Stimulated activated CD8-positive, alpha-beta memory T cell treated with anti-CD3 and anti-CD28 coated beads, Interleukin-7, amount 100 ng/mL, for 1 hour (primary cell): ENCODE measurements at places on chromosomes 7 and 10.

GRCh38 chr10:71614946-71615345 lies 104.6 kb downstream of the C10orf105 start:
- DNase-seq, result no peak

- DNase-seq, result no peak
Observed at GRCh38 chr7:114944745-114945625, 23.1 kb downstream of the MDFIC start.

- DNase-seq, result no peak
Observed at GRCh38 chr7:94178230-94178629, 174.1 kb upstream of the BET1 start.

GRCh38 chr7:143289421-143289820 lies 1.3 kb downstream of the CASP2 start:
- no peak for DNase-seq

DNA sequence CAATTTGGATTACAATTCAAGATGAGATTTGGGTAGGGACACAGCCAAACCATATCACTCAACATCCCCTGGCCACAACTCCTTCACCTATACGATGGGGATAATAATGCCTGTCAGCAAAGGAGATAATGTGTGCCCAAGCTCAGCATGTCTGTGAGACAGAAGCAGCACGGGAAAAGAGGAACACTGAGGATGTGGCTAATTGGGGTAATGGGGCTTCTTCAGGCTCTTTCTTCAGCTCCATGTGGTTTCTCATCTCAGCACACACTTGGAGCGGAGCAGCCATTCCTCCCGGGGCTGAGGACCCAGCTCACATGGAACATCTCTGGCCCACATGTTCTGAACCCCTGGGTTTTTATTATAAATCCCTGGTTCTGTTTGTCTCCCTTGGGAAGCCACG lies 136.0 kb upstream of the NAMPT start:
- no peak for DNase-seq

DNA sequence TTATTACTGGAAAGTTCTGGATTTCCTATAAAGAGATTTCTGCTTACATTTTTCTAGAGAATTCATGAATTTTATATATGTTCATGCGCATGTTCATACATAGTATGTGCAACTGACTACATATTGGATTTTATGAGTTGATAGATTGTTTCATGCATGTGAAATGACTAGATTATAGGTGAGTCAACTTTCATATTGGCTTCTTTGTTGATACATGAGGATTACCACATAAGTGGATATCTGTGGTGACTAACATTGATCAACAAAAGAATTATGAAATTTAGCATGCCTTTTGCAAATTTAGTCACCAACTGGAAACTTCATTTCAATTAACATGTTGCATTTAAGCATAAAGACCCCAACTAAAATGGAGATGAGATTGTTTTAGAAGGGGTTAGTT lies 99.0 kb downstream of the GNAT3 start:
- no peak for DNase-seq

DNA sequence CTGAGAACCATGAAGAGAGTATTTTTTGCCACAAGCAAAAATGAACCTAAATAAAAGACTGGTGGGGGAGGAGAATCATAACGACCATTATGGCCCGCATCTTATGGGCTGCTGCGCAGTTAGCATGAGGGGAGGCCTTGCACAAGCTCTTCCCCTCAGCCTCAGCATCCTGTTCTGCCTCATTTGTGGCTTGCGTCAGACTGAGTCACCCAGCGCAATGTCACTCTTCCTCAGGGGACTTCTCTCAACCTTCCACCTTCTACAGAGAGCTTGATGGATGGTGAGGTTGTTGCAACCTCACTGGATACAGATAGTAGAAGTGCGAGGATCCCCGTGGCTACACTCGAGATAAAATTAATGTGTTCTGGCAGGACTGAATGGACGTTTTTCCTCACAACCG lies 16.8 kb upstream of the GPR15LG start:
- DNase-seq, result peak; percentile 19

DNA sequence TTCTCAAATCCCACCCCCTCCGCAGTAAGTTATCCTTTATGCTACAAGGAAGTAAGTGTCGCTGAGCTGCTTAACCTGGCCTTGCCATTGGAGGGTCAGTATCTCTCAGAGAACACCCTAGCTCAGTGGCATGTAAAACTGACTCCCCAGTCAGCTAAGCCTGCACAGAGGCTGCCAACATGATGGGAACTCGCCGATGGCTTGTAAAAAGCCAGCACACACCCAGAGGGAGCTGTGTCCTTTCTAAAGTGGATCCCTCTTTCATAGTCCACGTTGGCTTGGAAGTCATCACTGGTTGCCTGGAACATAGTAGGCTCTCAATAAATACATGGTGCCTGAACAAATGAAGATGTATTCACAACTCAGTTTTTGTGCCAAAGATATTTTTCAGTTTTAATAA lies 249.1 kb upstream of the YAE1 start:
- DNase-seq, result no peak

GRCh38 chr7:64951250-64951848 lies 39.5 kb downstream of the ZNF117 start:
- DNase-seq, result no peak

- DNase-seq, result peak; percentile 30
Observed at GRCh38 chr10:43120929-43121314, 17.3 kb upstream of the CSGALNACT2 start.

GRCh38 chr10:3213758-3214515 lies 41.4 kb upstream of the PITRM1 start:
- DNase-seq, result no peak

- no peak for DNase-seq
Observed at GRCh38 chr10:73225518-73225917, 21.5 kb downstream of the DNAJC9 start.

- DNase-seq, result no peak
Observed at GRCh38 chr7:76507723-76508406, 2.5 kb upstream of the UPK3B start.

GRCh38 chr7:26052706-26053105 lies 99.3 kb upstream of the NFE2L3 start:
- DNase-seq, result no peak

- no peak for DNase-seq
Observed at GRCh38 chr10:73590881-73591799, at the start of gene USP54. USP54 (minus strand) TSS chr10:73591342; CDS start chr10:73575658, 15,684 bp downstream.

DNA sequence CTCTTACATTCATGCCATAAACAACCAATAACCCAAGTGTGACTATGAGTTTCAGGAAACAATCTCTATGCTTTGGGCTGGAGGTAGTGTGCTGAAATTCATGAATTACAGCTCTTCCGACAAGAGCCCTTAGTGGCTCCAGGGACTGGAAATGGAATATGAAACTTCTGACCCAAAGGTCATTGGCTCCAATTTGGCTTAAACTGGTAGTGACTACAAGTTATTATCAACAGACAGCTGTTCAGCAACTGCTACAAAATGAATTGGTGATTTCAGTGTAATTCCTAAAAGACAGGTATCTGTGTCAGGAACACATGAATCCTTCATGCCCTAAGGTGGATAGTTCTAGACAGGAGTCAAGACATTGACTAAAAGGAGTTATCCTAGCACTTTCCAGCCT lies 745.4 kb downstream of the PHTF2 start:
- DNase-seq, result no peak

DNA sequence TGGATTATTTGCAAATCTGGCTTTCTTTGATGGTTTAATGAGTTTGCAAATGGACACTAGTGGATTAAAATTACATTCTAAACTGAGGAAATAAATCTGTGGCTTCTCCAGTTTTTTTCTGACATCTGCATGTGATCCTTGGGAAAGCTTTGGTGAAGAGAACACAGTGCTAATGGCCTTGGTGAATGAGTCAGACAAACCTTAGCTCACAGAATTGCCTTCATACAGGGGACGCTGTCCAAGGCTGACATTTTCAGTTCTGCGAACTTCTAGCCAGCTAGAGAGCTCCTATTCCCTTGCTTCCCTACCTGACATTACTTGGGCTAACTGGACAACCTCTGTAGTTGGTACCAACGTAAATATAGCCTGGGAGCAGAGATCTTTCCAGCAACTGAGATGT lies 21.2 kb downstream of the BMPER start:
- DNase-seq, result no peak

DNA sequence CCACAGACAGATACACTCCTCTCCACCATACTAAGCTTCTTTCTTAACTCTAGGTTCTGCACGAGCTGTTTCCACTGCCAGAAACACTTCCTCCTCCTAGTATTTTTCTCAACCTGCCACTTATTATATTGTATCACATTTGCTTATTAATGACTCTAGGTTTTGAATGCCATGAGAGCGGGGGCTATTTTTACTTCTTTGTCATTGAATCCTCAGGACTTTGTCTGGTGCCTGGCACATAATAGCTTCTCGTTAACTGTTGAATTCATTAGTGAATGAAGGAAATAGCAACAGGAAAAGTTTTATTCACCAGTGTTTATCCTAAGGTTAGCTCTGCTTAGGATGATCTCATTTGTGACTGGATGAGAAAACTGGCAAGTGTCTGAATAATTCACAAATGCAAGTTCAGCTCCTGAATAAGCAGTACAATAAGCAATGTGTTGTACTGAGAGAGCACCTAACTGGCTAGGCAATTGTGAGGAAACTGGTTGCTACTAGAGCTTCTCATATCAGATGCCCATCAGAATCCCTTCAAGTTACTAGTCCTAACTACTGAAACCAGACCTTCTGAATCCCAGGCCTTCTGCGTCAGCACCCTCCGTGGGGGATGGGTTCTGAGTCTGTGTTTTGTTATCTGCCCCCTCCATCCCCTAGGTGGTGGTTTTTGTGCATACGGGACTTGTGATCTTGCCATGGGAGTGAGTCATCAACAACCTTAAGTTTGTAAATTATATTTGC lies 92.7 kb downstream of the LSMEM1 start:
- no peak for DNase-seq

- no peak for DNase-seq
Observed at GRCh38 chr7:158432369-158433341, 155.0 kb downstream of the PTPRN2 start.

DNA sequence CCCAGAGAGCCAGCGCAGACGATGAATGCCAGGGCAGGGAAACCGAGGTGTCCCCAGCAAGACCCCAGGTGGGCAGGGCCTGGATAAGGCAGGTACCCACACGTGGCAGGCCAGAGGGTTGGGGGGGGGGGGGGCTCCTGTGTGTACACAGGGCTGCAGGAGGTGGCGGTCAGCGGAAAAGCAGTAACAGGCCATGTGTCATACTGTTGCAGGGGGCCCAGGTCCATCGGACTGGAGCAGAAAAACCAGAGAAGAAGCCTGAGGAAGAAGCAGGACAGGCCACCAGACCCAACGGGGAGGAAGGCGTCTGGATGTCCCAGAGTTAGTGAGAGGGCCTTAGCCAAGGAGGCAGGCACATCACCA lies 116.3 kb downstream of the MAD1L1 start:
- no peak for DNase-seq

DNA sequence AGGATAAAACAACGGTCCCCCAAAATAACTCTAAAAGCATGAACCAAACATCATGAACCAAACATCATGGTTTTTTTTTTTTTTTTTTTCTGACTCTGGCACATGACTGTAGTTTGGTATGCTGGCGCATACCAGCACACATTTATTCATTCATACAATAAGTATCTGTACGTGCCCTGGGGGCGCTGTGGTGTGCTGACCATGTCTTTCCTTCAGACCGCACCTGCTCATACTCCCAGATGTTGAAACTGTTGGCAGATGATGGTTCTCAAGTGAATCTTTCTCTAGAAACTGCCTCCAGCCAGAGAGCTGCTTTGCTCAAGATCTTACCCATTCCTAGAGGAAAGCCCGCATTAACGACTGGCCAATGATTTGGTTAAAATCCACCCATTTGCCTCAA lies 114.7 kb upstream of the ANKRD30A start:
- DNase-seq, result no peak

DNA sequence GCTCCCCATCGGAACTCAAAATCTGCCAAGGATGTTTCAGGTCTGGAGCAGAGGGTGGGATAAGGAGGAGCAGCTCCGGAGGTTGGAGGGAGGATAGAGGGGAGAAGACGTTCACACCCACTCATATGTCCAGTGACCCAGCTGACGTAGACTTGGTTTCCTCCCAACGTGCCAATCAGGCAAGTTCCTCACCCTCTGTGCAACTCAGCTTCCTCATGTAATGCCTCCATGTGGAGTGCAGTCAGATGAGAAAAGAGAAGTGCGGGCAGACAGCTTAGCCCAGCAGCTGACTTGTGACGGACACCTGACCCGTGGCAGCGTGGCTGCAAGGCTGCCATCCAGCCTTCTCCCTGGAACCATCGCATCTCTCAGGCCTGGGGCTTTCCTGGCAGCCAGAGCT lies 86.8 kb downstream of the NPTX2 start:
- DNase-seq, result no peak

GRCh38 chr10:110680273-110681020 lies 36.3 kb downstream of the RBM20 start:
- no peak for DNase-seq

GRCh38 chr7:10913457-10913856 lies 60.2 kb upstream of the PHF14 start:
- no peak for DNase-seq

GRCh38 chr10:30155401-30155800 lies 96.0 kb upstream of the JCAD start:
- no peak for DNase-seq

DNA sequence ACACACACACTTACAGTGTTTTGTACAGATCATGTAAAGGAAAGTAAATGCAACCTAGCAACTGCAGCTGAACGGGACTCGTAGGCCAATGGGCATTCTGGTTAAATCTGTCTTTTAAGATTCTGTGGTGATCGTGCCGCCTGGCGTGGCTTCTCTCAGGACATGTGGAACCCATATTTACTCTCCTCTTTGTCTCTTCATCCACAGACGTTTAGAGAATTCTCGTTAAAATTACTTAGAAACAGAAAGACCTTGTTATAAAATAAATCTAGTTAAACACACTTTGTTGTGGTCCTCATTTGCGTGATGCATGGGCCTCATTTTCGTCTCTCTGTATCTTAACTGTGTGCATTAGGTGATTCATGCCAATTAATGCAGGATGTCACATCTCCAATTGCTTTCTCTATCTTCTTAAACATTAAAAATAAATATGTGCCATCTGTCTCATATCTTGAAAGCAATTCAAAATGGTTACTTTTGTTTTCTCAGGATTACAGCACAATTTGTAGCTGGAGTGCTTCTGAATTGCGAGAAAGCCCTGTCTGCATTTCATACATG lies 11.5 kb downstream of the KLF6 start:
- DNase-seq, result no peak

- no peak for DNase-seq
Observed at GRCh38 chr10:35913628-35914027, 271.5 kb upstream of the FZD8 start.

DNA sequence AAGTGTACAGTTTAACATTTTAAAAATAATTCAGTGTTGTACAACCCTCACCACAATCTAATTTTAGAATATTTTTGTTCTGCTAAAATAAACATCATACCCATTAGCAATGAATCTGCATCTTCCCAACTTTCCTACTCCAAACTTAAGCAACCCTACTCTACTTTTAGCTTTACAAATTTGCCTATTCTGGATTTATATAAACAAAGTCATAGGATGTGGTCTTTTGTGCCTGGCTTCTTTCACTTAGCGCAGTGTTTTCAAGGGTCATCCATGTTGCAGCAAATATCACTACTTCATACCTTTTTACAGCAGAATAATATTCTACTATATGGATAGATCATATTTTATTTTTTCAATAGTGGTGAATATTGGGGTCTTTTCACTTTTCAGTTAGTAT lies 18.9 kb downstream of the CALML3 start:
- DNase-seq, result no peak

GRCh38 chr7:132872034-132872433 lies 209.9 kb downstream of the CHCHD3 start:
- DNase-seq, result no peak

GRCh38 chr10:63210611-63211196 lies 77.6 kb downstream of the NRBF2 start:
- DNase-seq, result no peak
